H1 (cell line): ENCODE measurements at places on chromosomes 16 and 17.

DNA sequence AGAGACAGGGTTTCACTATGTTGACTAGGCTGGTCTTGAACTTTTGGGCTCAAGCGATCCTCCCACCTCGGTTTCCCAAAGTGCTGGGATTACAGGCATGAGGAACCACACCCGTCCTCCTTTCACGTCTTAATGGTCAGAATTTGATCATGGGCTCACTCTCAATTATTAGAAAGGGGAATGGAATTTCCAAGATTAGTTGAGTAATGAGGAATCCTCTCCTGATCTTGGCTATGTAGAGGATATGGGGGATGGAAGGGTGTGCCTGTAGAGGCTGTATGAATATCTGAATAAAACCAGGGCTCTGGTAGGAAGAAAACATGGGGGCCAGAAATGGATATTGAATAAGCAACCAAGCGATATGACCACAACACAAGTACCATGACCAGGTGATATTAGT is 25.9 kb upstream of the SMURF2 start:
- no peak for DNase-seq

DNA sequence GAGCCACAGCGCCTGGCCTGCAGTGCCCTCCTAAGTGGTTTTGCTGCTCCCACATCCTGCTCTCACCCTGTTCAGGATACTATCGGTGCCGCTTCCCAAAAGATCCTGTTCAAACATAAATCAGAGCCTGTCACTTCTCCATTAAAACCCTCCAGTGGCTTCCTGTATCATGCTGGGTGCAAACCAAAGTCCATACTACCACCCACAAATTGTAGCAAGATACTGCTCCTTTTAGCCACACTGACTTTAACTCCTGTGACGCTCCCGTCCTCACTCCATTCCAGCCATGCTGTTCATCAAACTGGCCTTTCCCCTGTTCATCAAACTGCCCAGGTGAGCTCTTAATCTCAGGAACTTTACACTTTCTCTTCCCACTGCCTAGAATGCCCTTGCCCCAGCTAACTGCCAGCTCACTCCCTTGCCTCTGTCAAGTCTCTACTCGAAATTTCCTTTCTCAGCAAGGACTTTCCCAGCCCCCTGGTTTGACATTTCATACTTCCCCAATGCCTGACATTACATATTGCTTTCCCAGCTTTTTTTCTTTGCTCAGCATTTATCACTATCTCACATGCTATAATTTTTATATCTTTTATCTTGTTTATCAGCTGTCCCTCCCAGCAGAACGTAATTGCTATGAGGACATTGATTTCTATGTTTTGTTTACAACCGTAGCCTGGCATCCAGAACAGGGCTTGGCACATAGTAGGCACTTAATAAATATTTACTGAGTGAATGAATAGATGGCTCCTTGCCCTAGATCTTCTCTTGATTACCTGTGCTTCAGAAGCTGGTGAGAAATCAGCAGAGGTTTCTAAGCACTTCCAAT is 44.3 kb upstream of the SMURF2 start:
- DNase-seq, result no peak

- DNase-seq, result no peak
These were observed 19.4 kb downstream of the UTS2R start for GRCh38 chr17:82390860-82391435.

DNA sequence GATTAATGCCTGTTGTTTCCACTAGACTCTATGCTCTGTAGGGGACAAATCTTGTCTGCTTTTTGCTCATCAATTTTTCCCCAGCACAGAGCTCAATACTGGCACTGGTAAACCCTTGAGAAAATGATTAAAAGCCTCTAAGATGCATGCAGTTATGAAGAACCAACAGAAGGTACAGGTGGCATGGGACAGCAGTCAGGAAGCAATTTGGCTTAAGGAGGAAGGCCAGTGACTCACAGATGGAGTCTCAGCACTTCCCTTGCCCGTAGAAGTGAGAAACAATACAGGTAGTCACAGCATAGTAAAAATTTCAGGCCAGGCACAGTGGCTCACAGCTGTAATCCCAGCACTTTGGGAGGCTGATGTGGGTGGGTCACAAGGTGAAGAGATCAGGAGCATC is 504.7 kb upstream of the RBFOX1 start:
- DNase-seq, result no peak

DNA sequence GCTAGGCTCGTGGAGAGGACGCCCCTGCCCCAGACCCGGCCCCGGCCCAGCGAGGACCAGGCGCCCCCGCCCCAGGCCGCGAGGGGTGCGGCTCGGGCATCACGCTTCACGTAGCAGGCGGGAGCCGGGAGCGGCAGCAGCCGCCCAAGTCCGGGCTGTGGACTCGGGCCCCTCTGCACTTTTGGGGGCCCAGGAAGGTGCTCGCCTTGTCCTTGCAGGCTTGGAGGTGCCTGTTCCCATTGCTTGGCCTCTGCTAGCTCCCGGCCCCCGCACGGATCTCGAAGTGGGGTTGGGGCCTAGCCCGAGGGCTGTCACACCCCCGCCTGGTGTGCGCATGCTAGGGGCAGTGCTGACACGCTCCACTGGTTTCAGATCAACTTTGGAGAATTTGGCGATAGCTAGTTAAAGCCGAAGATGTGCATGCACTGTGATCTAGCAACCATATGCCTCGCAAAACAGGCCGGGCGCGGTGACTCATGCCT is 55.7 kb downstream of the WSB1 start:
- DNase-seq, result no peak

DNA sequence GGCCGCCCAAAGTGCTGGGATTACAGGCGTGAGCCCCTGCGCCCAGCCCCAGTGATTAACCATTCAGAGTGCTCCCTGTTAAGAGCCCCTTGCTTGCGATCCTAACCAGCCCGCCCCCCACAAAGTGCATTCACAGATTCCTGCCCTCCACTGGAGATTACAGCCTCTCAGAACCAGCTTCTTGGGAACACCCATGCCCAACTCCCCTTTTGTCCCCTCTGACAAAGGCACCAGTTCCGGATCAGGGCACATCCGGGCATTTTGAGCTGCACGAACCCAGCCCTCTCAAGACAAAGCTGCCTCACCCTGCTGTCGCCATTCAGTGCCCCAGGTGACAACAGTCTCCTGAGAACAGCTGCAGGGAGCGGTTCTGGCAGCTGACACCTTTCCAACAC is 848 bp upstream of the KRT19 start:
- no peak for DNase-seq

- DNase-seq, result no peak
These were observed 4.3 kb downstream of the ABI3 start for GRCh38 chr17:49214676-49215360.
